ENCODE measurements at places on chromosomes 6 and 20. TPM values are rescaled to one million over a fixed set of nuclear protein-coding genes. Genes with fewer than 3 reads are reported as not detected.

GRCh38 chr6:155939253-155939652 lies 483.6 kb upstream of the NOX3 start:
- H3K36me3 ChIP-seq, result no peaks in the 10 kb centered on the region
- no peak for DNase-seq
- H3K27ac ChIP-seq, result no peak overlapping the region
- H3K27me3 ChIP-seq, result no peaks in the 10 kb centered on the region
- H3K4me3 ChIP-seq, result no peak overlapping the region
- no peaks in the 10 kb centered on the region for H3K4me1 ChIP-seq

DNA sequence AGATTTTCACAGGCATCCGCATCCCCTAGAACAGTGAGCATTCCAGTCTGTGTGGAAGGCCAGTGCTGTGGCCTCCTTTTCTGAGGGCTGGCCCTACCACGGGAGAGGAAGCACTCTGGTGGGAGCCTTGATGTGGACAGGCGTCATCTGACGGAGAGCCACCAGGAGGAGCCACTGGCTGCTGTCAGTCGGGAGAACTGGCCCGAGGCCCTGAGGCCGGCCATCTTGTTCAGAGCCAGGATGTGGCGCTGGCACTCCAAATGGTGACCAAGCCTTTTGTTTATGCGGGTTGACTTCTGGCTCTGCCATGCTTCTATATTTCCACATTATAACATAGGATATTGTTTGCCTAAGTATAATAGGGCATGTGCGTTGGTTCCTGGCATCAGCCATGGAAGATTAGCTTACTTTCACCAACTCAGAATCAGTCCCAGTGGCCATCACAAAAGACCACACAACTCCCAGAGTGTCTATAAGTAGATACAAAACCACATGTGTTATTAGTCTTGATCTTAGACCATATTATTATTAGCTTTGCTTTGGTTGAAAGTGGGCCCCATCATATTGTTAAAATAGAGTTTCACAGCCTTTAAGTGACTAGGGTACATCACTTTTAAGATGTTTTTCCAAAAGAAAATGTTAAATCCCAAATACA lies 273.9 kb upstream of the TAB2 start:
- no peak overlapping the region for H3K4me3 ChIP-seq
- no peak overlapping the region for H3K27ac ChIP-seq
- DNase-seq, result no peak

Gene FAM83B
- not detected for total RNA-seq

GRCh38 chr6:51814418-51814817 lies 273.0 kb downstream of the PKHD1 start:
- no peak overlapping the region for H3K4me3 ChIP-seq
- no peaks in the 10 kb centered on the region for H3K27me3 ChIP-seq
- H3K27ac ChIP-seq, result no peak overlapping the region
- H3K4me1 ChIP-seq, result no peaks in the 10 kb centered on the region
- no peak for DNase-seq
- no peaks in the 10 kb centered on the region for H3K36me3 ChIP-seq

Gene TRIM15
- total RNA-seq, result not detected

DNA sequence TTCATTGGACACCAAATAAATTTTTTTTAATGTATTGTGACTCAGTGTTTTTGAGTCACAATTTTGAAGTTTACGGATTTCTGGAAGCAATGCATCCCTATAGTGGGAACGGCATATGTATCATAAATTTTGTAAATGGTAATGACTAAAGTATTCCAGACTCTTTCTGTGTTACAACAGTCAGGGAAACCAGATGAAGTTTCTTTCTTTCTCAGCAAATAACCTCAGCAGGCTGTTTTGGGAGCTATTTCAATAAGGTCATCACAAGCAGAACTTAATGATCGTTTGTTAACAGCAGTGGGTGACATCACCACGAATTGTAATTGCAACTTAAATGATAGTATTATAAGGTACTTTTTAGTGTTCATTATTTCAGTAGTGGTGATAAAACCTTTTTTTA lies 52.0 kb downstream of the HIVEP1 start:
- H3K4me1 ChIP-seq, result no peaks in the 10 kb centered on the region
- no peak overlapping the region for H3K4me3 ChIP-seq
- no peaks in the 10 kb centered on the region for H3K27me3 ChIP-seq
- no peak for DNase-seq
- no peaks in the 10 kb centered on the region for H3K36me3 ChIP-seq
- H3K27ac ChIP-seq, result no peak overlapping the region

DNA sequence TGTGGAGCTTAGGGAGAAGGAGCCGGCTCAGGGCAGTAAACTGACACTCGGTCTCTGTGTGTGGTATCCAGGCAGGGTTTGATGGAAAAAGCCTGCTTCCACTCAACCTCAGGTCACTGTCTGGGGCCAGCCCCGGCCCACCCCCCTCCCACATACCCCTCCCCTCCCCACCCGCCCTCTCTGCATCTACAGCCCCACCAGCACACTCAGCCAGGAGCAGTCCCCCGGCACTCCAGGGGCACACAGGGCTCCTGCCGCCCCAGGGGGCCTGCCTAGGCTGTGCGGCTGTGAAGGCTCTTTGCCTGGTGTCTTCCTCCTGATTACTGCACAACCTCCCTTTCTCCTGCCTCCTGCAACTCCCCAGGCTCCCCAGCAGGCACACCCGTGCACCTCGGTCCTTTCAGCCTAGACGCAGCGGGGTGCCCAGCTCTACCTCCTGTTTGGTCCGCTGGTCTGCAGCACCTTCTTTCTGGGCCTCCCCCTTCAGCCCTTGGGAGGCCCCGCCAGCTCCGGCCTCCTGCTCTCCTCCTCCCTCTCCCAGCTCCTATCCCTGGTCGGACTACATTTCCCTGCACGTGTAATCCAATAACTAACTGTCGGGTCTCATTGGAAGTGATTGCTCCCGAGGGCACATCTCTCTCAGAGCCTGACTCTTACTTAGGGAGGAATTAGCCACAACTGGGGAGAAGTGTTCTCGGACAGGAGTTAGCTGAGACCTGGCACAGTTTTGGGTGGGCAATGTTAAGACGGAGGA lies 1.3 kb upstream of the FOXF2 start:
- no peak overlapping the region for H3K27ac ChIP-seq
- peaks cover 27% of the 10 kb centered on the region for H3K4me1 ChIP-seq
- DNase-seq, result no peak
- peaks cover 26% of the 10 kb centered on the region for H3K27me3 ChIP-seq
- H3K36me3 ChIP-seq, result no peaks in the 10 kb centered on the region

DNA sequence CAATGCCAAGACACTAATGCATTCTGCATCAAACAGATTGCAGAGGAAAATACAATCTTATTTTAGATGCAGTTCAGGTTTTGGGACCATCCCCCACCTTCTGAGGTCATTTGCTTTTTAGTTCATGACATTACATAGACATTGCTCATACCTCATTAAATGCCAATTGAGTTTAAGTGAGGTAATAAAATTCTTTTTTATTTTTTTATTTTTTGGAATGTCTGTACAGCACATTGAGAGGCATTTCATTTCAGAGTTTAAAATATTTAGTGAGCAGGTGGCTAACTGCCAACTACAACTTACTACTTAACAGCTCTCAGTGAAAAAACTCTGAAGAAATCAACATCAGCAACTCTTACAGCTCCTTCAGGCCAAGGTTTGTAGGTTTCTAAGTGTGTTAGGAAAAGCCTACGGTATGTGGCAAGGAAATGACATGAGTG lies 482.2 kb upstream of the RNF217 start:
- H3K4me3 ChIP-seq, result no peak overlapping the region
- no peaks in the 10 kb centered on the region for H3K36me3 ChIP-seq
- H3K27me3 ChIP-seq, result no peaks in the 10 kb centered on the region
- DNase-seq, result no peak
- H3K27ac ChIP-seq, result no peak overlapping the region

Gene LIN28B
- not detected for total RNA-seq

- H3K27ac ChIP-seq, result no peak overlapping the region
- no peaks in the 10 kb centered on the region for H3K36me3 ChIP-seq
- no peak for DNase-seq
Observed at GRCh38 chr6:131172222-131172621, 37.0 kb downstream of the AKAP7 start.

- H3K4me1 ChIP-seq, result no peaks in the 10 kb centered on the region
- H3K27me3 ChIP-seq, result no peaks in the 10 kb centered on the region
- no peaks in the 10 kb centered on the region for H3K36me3 ChIP-seq
- DNase-seq, result no peak
- no peak overlapping the region for H3K27ac ChIP-seq
Observed at GRCh38 chr20:53692465-53693067, 98.9 kb upstream of the ZNF217 start.

Gene LBP
- total RNA-seq, result not detected

DNA sequence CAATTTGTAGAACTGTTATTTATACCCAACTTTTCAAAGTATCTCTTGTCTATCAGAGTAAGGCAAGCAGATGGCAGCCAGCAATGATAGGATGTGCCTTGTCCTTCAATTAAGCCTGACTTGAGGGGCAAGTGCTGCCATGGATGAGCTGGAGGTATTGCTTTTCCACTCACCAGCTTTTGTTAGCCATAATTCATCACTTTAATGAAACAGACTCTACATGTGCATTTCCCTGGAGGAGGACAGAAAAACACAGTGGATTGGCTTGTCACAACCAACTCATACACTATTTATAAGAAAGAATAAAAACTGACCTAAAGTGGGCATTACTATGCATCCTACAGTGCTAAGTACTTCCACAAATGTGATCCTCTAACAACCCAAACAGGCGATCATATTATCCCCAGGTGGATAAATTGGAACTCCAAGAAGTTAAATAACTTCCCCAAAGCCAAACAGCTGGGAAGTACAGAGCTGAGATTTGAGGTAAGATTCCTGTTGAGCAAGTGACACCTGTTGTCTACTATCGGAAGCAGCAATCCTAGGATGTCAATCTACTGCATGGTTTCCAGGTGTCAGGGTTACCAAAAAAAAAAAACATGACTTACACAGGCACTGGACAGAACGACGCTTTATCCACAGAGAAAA lies 73.9 kb upstream of the NRSN1 start:
- H3K27me3 ChIP-seq, result no peaks in the 10 kb centered on the region
- H3K4me1 ChIP-seq, result no peaks in the 10 kb centered on the region
- DNase-seq, result no peak
- H3K4me3 ChIP-seq, result no peak overlapping the region
- H3K36me3 ChIP-seq, result no peaks in the 10 kb centered on the region

- H3K27ac ChIP-seq, result no peak overlapping the region
- no peaks in the 10 kb centered on the region for H3K27me3 ChIP-seq
- H3K4me1 ChIP-seq, result no peaks in the 10 kb centered on the region
- no peak overlapping the region for H3K4me3 ChIP-seq
Observed at GRCh38 chr20:5024103-5024502, 22.8 kb upstream of the SLC23A2 start.

DNA sequence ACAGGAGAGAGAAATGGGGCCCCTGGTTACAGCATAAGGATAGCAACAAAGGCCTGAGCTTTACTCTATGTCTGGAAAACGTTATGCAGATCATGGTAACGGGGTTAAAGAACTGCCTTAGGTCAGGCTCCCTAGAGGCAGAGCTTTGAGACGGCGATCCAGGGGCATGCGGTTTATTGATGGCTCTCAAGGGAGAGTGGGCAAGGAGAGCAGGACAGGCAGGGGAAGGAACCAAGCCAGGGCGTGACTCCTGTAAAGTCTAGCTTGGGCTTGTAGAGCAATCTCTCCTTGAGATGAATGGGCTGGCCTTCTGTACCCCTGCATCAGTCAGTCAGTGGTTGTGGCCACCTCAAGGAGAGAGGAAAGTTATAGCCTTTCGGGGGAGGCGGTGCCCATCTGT lies 12.5 kb upstream of the FERMT1 start:
- no peak overlapping the region for H3K27ac ChIP-seq
- no peak for DNase-seq
- no peaks in the 10 kb centered on the region for H3K36me3 ChIP-seq
- no peaks in the 10 kb centered on the region for H3K4me1 ChIP-seq
- H3K27me3 ChIP-seq, result no peaks in the 10 kb centered on the region

GRCh38 chr6:167227984-167228383 lies 63.1 kb upstream of the UNC93A start:
- H3K4me1 ChIP-seq, result no peaks in the 10 kb centered on the region
- no peak overlapping the region for H3K4me3 ChIP-seq
- H3K27me3 ChIP-seq, result no peaks in the 10 kb centered on the region
- DNase-seq, result no peak

DNA sequence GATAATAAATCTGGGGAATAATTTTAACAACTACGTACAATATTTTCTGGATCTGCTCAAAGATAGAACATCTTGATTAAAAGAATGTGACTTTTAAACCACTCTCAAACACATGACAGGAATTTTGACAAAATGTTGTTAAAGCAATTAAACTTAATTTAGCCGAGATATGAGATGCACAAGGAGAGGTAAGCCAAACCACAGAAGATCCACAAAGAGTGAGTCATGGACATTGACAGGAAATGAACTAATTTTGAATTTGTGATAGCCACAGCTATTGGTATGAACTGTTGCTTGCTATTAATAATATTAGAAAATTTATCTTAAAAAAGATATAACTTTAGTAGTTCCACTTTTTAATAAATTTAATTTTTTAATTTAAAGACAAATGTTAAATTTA lies 27.8 kb upstream of the VGLL2 start:
- H3K36me3 ChIP-seq, result no peaks in the 10 kb centered on the region
- DNase-seq, result no peak
- H3K27me3 ChIP-seq, result no peaks in the 10 kb centered on the region
- H3K4me1 ChIP-seq, result no peaks in the 10 kb centered on the region
- H3K27ac ChIP-seq, result no peak overlapping the region

DNA sequence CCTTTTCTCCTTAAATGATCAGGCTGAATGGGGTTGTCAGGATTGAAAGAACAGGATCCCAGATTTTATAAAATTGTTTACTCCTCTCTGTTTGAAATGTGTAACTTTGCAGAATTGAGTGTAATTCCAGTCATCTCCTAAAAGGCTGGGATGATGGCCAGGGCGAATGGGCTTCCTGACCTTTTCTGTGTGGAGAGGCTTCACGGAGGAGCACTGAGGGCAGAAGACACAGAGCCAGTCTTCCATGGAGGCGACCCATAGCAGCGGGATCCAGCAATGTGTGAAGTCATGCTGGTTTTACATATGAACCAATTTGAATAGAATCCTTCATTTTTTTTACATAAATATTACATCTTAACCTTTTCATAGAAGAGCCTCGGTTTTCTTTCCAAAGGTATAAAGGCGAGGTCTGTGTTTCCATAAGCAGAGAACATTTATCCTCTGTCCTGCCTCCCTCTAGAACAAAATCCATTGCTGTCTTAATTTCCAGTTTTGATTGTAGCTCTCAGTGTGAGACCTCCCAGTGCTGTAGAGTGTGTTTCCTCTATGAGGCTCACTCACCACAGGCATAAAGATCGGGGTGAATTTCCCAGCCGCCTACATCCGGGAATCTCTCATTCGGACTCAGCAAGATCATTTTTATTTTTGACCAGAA lies 369.7 kb upstream of the FLRT3 start:
- DNase-seq, result no peak
- H3K36me3 ChIP-seq, result no peaks in the 10 kb centered on the region
- no peaks in the 10 kb centered on the region for H3K4me1 ChIP-seq
- H3K27me3 ChIP-seq, result no peaks in the 10 kb centered on the region
- H3K4me3 ChIP-seq, result no peak overlapping the region
